ENCODE measurements at places on chromosomes 1 and 21.

DNA sequence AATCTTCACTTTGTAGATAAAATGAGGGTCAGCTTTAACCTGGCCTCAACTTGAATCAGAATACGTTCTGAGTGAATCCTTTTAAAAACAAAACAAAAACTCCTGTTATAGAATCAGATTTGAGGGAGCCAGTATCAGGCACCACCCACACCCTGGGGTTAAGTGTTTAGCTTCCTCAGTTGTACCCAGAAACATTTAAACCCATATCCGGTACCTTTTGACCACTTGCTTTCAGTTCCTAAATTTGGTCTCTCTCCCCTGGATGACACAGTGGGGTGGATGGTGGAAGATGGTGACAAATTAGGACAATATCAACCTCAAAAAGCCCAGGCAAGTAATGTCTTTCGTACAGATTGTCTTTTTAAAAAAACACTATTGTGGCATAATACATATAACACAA, 10.4 kb downstream of the KLHDC7A start:
- no peak for DNase-seq

GRCh38 chr1:168822911-168823310, 93.9 kb upstream of the DPT start:
- no peak for DNase-seq

- no peak for DNase-seq
Observed at GRCh38 chr1:9314111-9314510, 21.4 kb downstream of the SPSB1 start.

DNA sequence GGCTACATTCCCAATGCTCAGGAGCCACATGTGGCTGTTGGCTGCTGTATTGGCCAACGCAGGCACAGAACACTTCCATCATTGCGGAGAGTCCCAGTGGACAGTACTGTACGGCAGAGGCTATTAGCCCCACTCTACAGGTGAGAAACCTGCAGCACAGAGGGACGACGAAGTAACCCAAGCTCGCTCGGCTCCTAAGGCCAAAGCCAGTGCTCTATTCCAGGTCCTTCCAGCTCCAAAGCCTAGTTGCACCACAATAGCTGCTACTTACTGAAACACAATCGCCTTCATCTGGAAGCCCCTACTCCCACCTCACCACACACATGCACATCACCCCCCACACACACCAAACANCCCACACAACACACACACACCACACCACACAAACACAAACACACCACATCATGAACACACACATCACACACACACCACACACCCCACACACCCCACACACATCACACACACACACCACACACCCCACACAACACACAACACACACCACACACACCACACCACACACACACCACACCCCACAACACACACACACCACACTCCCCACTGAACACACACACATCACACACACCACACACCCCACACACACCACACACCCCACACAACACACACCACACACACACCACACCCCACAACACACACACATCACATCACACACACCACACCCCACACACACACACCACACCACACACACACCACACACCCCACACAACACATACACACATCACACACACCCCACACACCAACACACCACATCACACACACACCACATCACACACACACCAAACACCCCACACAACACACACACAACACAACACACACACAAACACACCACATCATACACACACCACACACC, 3.2 kb downstream of the LYPD8 start:
- DNase-seq, result no peak

- no peak for DNase-seq
Observed at GRCh38 chr1:116569776-116570357, 959 bp downstream of the CD58 start.

DNA sequence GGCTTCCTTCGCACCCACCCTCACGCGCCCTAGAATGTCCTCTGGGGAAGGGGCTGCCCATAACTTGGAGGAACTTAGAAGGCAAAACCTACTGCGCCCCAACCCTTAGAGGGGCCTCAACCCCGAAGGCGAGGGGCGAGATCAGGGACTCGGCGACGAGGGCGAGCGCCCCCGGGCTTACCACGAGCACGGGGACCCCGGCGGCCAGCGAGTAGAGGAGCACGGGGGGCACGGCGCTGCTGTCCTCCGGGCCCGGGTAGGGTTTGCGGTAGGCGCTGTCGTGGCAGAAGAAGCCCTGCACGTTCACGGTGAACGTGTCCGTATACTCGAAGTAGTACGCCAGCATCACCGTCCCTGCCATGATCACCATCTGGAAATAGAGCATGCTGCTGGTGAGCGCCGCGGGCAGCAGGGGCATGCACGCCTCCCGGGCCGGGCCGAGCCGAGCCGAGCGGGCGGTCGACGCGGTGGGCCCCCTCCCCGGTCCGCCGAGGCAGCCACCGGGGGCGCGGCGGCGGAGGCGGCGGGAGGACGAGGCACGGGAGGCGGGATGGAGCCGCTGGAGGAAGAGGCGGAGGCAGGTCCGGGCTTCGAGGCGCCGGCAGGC, 304 bp downstream of the PLPPR5 start:
- DNase-seq, result peak; percentile 16

GRCh38 chr1:98420376-98421084, 241.0 kb upstream of the SNX7 start:
- DNase-seq, result no peak

- peak; percentile 75 for DNase-seq
Observed at GRCh38 chr1:228664399-228664914, 70.8 kb upstream of the RHOU start.

GRCh38 chr21:33916200-33916567, 580 bp upstream of the ATP5PO start:
- no peak for DNase-seq

DNA sequence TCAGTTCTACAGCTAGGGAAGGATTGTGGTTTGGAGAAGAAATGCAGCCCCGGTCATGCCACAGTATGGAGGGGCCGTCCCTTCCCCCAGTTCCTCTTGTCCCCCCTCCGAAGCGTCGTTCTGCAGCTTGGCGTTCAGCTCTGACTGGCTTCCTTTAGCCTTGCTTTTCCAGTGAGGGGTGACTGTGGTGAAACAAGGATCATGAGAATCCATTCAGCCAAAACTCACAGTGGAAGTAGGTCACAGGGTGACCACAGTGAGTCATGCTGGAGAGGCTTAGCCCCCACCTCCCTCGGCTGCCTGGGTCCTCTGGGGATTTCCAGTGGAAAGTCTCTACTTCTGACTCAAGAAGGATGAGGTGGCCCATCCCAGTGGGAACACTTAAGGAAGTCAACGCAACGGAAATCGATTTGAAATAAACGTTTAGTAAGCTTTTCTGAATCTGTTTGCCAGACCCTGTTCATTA, 37.3 kb upstream of the COL6A2 start:
- DNase-seq, result peak; percentile 6

GRCh38 chr1:60283690-60284089, 210.1 kb upstream of the C1orf87 start:
- DNase-seq, result no peak

GRCh38 chr21:45056917-45057560, 17.3 kb upstream of the ADARB1 start:
- no peak for DNase-seq

- DNase-seq, result no peak
Observed at GRCh38 chr1:26822737-26823395, 3.6 kb upstream of the ZDHHC18 start.

GRCh38 chr1:83850834-83851233, 148.1 kb downstream of the TTLL7 start:
- no peak for DNase-seq

- no peak for DNase-seq
Observed at GRCh38 chr1:16967962-16968361, 12.5 kb downstream of the MFAP2 start.

- DNase-seq, result no peak
Observed at GRCh38 chr1:29643838-29644440, 407.6 kb downstream of the PTPRU start.

- DNase-seq, result no peak
Observed at GRCh38 chr1:231931846-231932454, 305.4 kb downstream of the DISC1 start.

GRCh38 chr1:54643736-54644135, 2.1 kb downstream of the MROH7 start:
- DNase-seq, result no peak

- DNase-seq, result no peak
Observed at GRCh38 chr1:110430366-110430765, 20.6 kb upstream of the PROK1 start.

GRCh38 chr1:55517036-55517435, 301.9 kb upstream of the USP24 start:
- no peak for DNase-seq

- no peak for DNase-seq
Observed at GRCh38 chr1:59543211-59543668, 246.3 kb downstream of the FGGY start.

DNA sequence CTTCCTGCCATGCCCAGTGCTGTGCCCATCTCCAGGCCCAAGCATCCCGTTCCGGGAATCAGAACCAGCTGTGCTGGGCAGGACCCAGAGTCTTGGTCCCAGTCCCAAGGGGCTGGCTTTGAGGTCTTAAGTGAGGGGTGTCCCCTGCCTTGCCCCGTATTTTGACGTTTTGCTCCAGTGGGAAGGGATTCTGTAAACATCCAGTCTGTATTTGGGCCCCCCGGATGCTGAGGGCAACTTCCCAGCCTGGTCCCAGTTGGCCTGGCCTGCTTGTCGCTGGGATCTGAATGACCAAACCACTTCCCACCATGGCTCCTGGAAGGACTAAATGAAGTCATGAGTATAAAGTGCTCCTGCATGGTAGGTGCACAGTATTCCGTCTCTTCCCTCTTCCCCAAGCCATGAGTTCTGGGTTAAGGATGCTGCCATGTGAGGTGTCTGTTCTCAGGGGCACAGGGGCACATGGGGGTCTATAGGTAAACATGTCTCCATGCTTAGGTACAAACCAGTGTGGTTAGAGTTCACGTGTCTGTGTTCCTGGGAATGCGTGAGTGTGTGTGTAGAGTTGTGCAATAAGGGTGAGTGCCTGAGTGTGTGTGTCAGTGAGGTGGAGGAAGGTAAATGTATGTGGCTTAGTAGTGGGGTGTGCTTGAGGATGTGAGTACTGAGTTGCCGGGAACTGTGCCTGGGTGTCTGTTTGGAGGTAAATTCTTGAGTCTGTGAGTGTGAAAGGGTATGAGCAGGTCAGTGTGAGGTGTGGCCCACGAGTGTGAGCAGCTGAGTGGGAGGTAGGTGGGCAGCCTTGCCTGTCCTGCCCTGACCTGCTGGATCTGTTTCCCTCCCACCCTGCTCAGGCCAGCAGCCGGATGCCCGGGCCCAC, 1.5 kb downstream of the B4GALT2 start:
- no peak for DNase-seq

DNA sequence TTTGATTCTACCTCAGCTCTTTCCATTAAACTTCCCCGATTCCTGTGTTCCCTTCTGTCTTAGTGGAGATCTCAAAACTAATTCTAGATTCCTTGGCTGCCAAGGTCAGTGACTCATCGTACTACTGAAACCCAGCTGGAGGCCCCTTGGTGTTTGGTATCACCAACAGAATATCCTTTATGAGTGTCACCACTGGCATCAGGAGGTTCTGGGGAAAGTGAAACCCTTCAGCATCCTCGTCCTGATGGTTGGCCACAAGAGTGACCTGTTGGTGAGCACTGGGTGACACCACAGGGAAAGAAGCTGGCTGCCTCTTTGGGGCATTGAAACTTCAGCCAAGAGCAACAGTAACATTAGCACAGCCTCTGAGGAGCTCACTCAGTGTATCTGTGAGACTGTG, 9.6 kb downstream of the RAB42 start:
- DNase-seq, result no peak
